Stimulated activated CD8-positive, alpha-beta memory T cell treated with anti-CD3 and anti-CD28 coated beads, Interleukin-4, amount 100 ng/mL, for 1 hour (primary cell): ENCODE measurements at places on chromosomes 3 and 15.

DNA sequence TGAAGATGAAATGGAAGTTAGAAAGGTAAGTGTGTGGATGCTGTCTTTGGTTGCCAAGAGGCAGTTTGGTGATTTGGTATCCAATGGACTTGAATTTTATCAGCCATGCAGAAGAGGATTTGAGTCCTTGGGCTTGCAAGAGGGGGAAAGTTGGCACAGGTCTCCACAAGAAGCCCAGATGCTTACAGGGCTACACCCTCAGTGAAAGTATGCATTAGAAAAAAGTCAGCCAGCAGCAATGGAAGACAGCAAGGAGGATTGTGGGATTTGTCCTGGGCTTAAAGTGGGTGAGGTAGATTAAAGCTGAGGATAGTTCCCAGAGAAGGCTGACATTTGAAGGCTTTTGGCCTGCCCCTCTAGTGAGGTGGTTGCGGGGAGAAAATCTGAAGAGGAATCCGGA lies 17.0 kb downstream of the ZNF660 start:
- DNase-seq: no peak

GRCh38 chr15:56934269-56934668 lies 15.8 kb downstream of the TCF12 start:
- no peak for DNase-seq

DNA sequence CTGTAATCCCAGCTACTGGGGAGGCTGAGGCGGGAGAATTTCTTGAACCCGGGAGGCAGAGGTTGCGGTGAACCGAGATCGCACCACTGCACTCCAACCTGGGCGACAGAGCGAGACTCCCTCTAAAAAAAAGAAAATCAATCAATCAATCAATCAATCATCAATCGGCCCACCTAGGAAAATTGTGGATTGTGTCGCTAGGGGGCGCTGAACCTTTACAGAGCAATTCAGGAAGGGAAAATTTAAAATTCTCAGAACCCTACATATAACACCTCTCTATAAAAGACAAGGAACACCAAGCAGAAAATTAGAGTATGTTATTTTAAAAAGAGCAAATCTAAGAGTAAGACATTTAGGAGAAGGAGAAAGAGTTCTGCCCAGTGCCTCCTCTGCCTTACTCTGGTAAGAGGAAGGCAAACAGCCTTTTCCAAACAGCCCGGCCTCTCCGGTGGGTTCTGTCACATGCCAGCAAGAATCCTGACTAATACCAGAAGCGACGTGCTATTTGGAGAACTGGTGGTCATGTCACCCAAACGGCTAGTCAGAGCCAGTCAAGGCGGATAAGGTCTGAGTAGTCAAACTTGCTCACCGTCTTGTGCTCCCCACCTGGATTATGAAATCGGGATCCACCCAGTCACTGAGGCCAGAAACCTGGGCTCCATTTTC lies 22.3 kb upstream of the SMCO1 start:
- peak; percentile 28 for DNase-seq

- no peak for DNase-seq
These were observed 51.8 kb upstream of the PLXNA1 start for GRCh38 chr3:126930936-126931600.

GRCh38 chr3:196988241-196989029 lies 19.8 kb upstream of the PIGZ start:
- DNase-seq: no peak

- no peak for DNase-seq
These were observed 7.5 kb downstream of the GATA2 start for GRCh38 chr3:128485282-128486204.

- no peak for DNase-seq
These were observed 115.3 kb downstream of the MEGF11 start for GRCh38 chr15:66138096-66138783.

DNA sequence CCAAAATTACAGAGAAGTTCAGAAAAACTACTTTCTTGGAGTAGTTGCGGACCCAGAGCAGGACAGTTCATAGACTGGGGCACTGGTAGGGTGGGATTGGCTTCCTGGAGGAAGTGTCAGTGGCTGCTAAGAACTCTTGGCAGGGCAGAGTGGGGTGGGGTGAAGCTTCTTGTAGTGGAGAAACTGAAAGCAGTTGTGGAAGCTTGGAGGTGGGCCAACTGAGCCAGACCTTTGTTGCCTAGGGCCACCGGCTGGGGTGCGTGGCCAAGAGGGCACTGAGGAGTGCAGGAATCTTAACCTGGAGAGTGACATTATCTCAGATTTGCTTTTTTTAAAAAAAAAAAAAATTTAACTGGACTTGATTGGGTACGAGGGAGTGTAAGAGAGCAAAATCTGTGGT lies 3.1 kb downstream of the KAT2B start:
- DNase-seq: no peak

- no peak for DNase-seq
These were observed 810.3 kb downstream of the VGLL3 start for GRCh38 chr3:86180696-86181095.

DNA sequence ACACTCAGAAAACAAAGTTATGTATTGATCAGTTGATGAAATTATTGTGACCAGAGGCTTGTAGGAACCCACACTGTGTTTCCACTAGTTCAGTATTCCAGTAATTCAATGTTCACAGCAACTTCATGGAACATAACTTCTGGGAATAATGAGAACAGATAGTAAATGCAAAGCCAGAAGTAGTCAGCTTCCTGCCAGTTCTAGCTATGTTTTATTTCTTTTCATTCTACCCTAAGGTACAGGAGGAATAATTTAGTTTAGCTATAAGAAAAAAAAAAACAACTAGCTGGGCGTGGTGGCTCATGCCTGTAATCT lies 48.6 kb downstream of the ARHGEF26 start:
- DNase-seq: no peak

DNA sequence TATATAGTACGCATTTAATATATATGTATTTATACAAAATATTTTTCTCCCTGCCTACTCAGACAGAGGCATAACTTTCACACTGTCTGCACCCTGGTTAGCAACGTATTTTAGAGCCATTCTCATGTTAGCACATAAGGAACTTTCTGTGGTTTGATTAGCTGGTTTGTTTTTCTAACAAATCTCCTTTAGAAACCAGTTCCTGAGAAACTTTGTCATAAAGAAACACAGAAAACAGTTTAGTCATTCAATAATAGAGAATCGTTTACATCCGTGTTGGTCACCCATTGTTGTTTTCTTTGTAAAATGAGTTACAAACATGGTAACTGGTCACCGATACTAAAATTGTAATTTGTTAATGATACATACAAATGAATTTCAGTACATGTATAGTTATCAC lies 5.9 kb upstream of the NGRN start:
- no peak for DNase-seq

DNA sequence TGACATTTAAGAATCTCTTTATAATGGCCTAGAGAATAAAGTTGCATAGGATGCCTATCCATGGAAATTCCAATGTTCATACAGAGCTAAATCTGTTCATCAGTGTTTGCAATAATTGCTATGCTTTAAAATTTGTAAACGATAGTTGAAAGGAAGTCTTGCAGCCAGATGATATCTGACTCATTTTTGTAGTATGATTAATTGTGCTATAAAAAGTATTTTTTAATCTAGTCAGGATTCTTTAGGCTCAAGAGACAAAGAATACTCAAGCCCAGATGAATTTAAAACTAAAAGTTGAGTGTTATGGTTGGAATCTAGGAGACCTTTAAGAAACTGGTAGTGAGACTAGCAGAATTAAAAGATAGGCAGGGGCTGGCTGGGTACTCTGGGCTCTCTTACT lies 50.5 kb downstream of the SUCNR1 start:
- DNase-seq: no peak

GRCh38 chr15:38886315-38887163 lies 321.9 kb upstream of the RASGRP1 start:
- DNase-seq: no peak

- no peak for DNase-seq
These were observed 137.2 kb downstream of the DOCK3 start for GRCh38 chr3:50811893-50812292.

GRCh38 chr3:14539742-14540491 lies at the start of gene GRIP2:
GRIP2 (minus strand) TSS chr3:14540342; CDS start chr3:14540308, 34 bp downstream.
- DNase-seq: no peak

GRCh38 chr3:124107104-124107890 lies 115.4 kb upstream of the ROPN1 start:
- no peak for DNase-seq

- DNase-seq: no peak
These were observed 200.7 kb upstream of the NSMCE3 start for GRCh38 chr15:29470311-29470710.

DNA sequence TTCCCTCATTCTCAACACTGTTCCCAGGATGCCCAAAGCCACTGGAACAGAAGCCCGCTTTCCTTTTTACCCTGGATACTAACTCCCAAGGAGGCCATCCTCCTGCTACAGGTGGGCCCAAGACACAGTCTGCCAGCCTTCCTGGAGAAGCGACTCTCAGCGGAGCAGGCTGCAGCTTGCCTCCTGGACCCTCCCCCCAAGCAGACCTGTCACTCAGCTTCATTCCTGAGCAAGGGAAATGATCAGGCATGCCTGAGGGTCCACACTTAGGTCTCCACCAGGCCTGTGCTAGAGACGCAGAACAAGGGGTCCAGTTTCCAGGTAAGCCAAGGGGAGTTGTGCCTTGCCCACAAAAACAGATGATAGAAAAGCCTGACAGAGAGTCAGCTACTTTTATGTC lies 62.8 kb downstream of the SLCO2A1 start:
- no peak for DNase-seq

DNA sequence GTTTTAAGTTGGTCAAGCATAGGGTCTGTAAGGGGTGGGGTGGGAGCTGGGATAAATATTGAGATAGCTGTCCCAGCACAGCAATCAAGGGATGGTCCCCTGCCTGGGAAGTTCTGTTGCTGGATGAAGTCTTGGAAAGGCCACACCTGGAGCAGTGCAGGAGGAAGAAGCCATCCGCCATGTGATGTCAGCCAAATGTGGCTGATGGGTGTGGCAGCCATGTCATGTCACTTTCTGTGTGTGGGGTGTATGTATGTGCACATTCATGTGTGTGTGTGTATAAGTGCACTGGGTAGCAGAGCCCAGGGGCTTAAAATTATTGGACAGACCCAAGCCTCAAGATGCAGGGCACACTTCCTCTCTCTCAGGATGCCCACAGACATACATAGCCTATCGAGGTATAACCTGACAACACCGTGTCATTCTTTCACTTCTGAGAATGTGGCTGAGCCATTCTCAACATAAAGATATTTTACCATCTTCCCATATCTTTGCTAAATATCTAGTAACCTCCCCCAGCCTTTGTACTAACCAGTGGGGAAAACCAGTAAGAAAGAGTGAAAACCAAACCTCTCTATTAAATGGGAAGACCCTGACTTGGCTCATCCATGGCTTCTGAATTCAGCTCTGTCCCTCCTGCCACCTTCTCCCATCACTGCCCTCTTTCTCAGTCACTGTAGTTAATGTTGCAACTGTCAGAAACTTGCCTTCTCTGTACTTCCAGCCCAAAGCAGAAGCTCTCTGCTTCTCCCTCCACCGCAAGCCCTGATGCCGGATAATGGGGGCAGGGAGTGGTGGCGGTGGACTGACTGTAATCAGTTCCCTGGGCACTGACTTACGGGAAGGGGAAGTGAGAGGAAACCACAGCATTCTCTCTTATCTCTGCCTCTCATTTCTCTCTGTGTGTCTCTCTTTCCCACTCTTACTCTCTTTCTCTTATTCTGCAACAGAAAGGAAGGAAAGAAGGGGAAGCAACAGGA lies 11.2 kb downstream of the TNFSF10 start:
- DNase-seq: no peak

DNA sequence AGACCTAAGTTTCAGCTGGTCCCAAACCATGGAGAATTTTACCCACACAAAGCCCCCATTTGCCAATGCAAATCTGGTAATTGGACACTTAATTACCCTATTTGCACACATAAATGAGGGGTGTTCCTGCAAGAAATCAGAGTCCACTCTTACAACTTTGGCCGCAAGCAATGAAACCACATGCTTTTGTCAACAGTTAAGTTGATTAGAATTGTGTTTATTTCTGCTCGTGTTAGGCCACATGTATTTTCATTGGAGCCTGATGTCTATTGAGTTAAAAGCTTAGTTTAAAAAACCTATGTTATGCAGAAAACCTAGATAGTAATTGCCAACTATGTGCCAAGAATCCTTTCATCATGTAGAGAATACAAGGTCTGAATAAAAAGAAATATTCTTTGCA lies 153.8 kb upstream of the CMC1 start:
- DNase-seq: no peak

DNA sequence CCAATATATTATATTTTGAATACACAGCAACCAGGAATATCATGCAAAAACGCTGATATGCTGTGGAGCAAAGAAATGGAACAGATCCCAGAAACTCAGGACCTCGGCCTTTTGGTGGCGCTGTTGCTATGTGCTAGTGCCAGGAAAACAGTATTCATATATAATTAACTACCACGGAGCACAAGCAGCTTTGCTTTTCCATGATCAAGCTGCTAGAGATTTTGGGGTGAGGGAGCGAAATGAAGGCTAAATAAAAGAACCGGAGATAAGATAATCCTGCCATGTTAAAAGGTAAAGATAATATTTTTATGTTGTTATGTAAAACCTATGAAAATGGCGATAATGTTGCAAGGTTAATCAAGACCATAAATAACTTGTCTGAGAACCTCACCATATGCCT lies 157.7 kb upstream of the FAM3D start:
- DNase-seq: no peak

- no peak for DNase-seq
These were observed at the start of gene CORO2B for GRCh38 chr15:68578980-68579935. CORO2B (plus strand) TSS chr15:68578993; CDS start chr15:68579263, 270 bp downstream.

DNA sequence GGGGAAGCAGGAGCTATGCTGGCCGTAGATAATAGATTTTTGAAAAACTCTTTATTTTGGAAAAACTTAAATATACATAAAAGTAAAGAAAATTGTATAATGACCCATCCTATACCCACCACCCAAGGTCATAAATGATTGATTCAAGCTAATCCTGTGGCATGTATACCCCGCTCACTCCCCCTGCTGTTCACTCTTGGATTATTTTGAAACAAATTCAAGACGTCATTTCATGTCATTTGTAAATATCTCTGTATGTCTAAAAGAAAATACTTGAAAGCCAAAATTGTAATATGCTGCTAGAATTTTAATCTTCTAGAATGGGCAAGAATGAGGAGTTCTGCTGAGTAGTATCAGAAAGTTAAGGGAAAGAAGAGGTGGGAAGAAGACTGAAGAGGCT lies 241.7 kb downstream of the FEZF2 start:
- DNase-seq: no peak

GRCh38 chr3:60391292-60391691 lies 860.0 kb downstream of the FHIT start:
- DNase-seq: no peak

DNA sequence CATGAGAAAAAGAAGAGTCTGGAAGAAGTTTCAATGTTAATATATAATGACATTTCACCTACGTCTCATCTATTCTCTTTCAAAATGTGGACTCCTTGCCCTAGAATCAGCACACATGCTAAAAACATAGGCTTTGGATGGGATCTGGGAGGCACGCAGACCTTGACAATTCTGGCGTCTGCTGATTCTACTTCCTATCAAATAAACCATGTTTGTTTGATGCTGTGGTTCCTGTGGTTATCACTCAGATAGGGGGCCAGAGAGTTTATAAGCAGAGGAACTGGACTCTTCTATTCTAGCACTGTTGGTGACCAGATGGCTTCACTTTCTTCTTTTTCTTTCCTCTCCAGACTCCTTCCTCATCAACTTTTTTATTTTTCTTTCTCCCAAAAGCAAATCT lies 336.8 kb downstream of the DIPK2A start:
- DNase-seq: no peak
